ENCODE measurements at places on chromosomes 11 and 22.

- no peak for DNase-seq
Observed at GRCh38 chr11:104817973-104818372, 80.3 kb downstream of the CASP12 start.

DNA sequence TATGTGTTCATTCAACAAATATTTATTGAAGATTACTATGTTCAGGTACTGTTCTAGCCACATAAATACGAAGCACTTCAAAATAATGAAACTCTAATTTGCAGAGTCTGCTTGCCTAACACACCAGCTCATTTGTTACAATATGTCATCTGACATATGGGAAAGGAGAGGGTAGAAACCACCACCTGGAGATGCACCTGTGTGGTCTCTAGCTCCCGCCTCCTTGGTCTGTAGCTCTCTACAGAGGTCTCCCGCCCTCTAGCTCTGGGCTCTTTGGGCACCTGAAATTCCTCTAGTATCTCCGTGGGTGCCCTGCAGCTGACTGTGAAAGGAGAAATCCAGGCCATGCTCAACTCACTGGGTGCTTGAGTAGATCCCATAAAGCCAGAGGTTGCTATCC lies 51.4 kb upstream of the DBX1 start:
- no peak for DNase-seq

GRCh38 chr11:71372693-71373657 lies 75.2 kb downstream of the DHCR7 start:
- peak; percentile 68 for DNase-seq

DNA sequence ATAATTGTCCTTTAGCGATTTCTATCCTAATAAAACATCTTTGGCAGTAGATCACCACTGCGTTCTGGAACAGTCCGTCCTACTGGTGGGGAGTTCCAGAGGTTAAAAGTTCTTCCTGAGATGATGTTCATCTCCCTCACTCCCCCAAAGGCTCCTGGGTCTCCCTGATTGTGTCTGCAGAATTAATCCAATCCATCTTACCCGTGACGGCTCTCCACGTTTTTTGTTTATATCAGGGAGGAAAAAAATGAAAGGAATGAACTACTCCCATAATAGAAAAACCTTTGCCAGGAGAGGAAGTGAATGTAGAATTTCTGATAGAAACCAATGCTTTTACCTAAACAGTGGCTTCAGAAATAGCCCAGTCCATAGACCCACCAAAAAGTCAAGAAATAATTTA lies 81.6 kb downstream of the LARGE1 start:
- DNase-seq: no peak

- peak; percentile 33 for DNase-seq
Observed at GRCh38 chr22:26671317-26672059, 14.1 kb downstream of the MIAT start.

GRCh38 chr22:18056807-18057474 lies 20.8 kb upstream of the PEX26 start:
- peak; percentile 42 for DNase-seq

GRCh38 chr22:33036881-33037280 lies 21.3 kb downstream of the SYN3 start:
- no peak for DNase-seq

GRCh38 chr11:71484248-71485062 lies 31.5 kb downstream of the NADSYN1 start:
- no peak for DNase-seq

DNA sequence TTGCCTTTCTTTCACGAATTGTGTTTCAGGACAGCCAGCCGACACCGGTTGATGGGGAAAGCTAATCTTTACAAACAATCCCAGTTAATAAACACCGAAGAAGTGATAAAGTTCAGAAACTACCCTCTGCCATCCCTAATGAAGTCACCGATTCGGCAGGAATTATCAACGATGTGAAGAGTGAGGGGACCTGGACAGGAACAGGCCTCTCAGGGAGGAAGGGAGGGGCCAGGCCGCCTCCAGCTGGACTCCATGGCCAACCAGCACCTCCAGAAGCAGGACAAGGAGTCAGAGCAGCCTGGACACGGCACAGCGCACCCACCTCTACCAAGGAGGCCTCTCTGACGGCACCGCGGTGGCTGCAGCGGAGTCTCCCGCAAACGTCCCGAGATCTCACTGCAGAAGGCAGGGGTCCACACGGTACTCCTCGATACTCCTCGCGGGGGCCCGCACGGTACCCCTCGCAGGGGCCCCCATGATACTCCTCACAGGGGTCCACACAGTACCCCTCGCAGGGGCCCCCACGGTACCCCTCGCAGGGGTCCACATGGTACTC lies 3.9 kb downstream of the TOLLIP start:
- no peak for DNase-seq

- DNase-seq: no peak
Observed at GRCh38 chr11:80136991-80137390, 696.2 kb upstream of the TENM4 start.

GRCh38 chr11:105142167-105142566 lies 2.6 kb upstream of the CARD18 start:
- DNase-seq: no peak

DNA sequence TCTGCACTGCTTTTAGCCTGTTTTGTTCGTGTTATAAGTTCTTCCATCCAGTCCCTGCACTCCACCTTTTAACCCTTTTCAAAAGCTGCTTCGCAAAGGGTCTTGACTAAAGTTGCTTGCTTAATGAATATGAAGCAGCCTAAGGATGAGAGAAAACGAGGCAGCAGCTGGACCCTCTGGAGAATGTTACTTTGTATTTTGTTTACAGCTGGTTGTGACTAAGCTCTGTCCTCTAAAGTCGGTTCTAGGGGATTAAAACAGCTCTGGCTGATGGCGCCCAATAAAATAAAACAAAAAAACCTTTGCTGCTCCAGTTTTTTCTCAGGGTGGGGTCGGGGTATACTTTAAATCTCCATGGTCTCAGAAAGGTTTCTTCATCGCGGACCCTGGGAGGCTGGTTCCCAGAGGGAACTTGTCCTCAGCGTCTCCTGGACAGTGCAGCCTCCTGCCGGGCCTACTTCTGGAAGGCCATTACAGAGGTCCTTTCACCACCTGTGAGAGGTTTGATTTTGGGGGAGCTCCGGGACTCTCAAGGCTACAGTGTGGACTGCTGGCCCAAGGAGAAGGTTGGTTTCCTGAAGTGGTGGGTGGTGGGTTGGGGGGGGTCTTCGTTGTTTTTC lies 836 bp upstream of the RBM4 start:
- DNase-seq: peak; percentile 82

GRCh38 chr22:36497910-36498665 lies 8.8 kb downstream of the FOXRED2 start:
- DNase-seq: no peak

GRCh38 chr11:74018331-74019005 lies 9.6 kb upstream of the UCP3 start:
- DNase-seq: peak; percentile 62

GRCh38 chr11:69878927-69879728 lies 59.9 kb upstream of the FGF3 start:
- no peak for DNase-seq

GRCh38 chr22:44383652-44384562 lies 71.2 kb upstream of the SHISAL1 start:
- DNase-seq: no peak

DNA sequence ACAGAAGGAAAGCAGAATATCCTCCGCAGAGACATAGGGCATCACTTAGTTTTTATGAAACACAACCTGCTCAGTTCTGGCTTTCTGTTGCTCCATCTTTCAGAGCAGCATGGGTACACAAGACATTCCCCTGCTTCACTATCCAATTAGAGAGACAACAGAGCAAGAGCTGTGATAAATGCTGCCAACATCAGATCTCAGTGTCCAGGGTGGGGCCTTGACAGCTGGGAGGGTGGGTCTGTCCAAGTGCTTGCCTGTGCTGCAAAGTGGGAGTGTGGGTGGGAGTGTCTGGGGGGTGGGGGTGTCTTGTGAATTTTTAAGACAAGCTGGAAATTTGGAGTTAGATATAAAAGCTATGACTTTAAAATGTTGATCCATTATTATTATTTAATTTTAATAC lies 369.6 kb downstream of the TENM4 start:
- DNase-seq: no peak

DNA sequence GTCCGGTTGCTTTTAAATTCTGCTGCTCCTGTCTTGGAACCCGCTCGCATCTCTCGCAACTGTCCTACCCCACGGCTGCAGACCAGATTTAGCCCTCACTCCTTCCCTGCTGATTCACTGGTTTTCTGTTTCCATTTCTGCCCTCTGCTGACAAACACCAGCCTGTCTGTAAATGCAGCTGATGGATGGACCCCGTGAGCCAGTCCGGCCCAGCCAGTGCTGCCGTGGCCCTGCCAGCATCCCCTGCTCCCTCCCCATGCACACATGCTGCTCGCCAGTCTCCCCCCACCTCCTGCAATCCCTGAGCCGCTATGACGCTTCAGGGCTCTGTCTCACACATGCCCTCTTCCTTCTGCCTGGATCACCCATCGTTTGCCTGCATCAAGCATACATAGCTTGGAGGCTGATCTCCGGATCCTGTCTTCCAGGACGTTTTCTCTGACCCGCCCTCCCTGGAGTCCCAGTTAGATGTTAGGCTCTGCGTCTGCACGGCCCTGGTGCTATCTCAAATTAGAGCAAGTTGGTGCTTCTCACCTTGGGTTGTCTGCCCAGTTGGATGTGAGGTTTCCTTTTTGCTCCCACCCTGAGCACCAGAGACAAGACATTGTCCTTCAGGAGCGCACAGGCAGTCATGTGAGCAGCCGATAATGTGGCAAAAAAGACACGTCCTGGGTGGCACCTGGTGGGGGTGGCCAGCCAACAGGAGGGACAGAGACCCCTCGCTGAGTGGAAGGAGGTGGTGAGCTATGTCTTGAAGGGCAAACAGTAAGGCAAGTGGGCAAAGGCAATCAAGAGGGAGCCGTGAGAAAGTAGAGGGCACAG lies 4.3 kb upstream of the ACR start:
- DNase-seq: no peak

DNA sequence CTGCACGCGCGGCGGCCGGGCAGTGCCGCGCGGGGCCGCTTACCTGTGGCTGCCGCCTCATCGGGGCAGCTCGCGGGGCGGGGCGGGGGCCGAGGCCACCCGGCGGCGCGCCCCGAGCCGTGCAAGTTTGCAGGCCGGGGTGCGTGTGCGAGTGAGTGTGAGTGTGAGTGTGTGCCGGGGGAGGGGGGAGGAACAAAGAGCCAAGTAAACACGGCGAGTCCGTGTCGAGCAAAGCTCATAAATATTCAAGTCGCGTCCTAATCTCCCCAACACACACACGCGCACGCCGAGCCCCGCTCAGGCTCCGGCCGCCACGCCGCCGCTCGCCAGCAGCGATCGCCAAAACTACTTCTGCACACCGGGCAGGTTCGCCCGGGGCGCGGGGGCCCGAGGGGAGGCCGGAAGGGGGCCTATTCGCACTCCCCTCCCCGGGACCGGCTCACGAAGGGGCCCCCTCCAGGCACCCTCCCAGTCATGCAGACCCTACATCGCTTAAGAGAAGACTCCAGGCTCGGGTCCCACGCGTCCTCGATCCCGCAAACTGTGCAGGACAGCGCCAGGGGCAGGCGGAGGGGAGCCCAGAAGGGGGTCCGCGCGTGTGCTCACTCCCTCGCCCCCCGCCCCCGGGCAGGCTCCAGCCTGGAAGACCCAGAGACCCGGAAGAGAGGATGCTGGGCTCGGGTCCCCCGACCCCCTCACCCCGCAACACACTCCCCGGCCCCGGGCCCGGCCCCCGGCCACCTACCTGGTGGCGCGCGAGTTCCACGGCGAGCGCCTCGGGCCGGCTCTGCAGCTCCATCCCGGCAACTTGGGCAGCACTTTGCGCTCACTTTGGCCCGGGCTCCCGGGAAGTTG lies 827 bp downstream of the PHF21B start:
- DNase-seq: peak; percentile 62

GRCh38 chr11:45649544-45650165 lies 15.8 kb downstream of the CHST1 start:
- DNase-seq: no peak

GRCh38 chr11:130623670-130624668 lies 175.5 kb downstream of the ADAMTS15 start:
- DNase-seq: no peak
